ENCODE measurements at places on chromosomes 3 and 15.
A peak's percentile ranks its signal among the peaks of the same experiment; 100 is the strongest.

DNA sequence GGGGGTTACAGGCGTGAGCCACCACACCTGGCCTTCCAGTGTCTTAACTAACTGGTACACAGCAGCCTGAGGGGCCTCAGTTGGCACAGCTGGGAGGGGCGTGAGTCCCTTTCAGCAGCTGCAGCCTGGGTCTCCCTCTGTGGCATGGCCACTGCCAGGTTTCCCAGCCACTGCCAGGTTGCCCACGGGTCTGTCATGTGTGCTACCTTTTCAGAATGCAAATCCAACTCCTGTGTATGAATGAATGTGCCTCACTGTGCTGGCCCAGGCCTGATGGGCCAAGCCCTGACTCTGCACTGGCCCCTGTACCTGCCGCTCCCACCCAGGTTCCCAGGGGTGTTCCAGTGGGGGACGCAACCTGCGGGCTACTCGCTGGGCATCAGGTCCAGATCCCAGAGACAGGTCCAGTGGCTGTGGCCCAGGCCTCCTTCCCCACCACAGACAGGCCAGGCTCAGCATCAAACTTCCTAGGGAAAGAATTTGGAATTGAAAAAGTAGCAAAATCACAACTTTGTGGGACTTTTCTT is 26.0 kb downstream of the WHAMM start:
- DNase-seq, result no peak

DNA sequence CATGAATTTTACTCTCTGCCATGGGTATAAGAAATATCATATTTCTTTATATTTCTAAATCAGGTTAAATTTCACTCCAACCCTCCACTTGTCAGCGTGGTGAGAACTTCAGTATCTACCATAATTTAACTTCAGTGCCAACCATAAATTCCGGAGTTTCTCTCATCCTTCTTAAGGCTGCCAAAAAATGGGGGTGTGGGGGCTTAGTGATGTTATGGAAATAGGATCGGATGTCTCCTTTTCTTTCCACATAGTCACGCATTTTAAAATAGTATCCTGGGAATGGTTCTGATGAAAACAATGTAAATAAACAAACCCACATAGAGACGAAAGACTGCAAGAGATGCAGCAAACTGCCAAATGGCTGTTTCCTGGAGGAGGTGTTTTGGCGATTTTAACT is 12.9 kb upstream of the FAM3D start:
- DNase-seq, result no peak

DNA sequence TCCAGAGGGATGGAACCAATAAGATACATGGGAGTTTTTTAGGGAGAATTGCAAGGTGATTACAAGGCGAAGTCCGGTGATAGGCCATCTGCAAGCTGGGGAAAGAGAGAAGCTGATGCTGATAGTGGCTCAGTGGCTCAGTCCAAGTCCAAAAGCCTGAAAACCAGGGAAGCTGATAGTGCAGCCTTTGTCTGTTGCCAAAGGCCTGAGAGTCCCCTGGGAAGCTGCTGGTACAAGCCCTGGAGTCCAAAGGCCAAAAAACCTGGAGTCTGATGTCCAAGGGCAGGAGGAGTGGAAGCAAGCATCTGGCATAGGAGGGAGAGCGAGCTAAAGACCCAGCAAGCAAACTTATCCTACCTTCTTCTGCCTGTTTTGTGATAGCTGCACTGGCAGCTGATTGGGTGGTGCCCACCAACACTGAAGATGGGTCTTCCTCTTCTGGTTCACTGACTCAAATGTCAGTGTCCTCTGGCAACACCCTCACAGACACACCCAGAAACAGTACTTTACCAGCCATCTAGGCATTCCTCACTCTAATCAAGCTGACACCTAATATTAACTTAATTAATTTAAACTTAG is 16.7 kb downstream of the TFG start:
- DNase-seq, result no peak

GRCh38 chr3:187616307-187616972 is 53.8 kb downstream of the SST start:
- DNase-seq, result peak; percentile 26

GRCh38 chr3:200758-201325 is 4.3 kb downstream of the CHL1 start:
- DNase-seq, result no peak

DNA sequence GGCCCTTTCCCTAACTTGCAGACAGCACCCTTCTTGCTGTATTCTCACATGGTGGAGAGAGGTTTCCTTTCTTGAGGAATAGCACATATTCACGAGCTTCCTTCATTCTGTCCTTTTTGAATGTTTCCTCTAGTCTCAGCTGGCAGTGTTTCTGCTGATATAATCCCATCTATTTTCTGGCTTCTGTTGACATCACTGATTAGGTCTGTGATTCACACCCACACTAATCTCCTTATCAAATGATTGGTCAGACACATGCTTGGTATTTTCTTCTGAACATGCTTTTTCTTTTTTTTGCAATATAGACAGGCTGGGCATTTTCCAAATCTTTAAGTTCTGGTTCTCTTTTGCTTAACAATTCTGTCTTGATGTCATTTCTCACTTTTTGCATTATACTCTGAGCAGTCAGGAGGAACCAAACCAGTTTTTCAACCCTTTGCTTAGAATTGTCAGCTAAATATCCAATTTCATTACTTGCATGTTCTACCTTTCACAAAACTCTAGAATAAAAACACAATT is 65.4 kb downstream of the OXSM start:
- no peak for DNase-seq

GRCh38 chr15:73752806-73753193 is 351 bp downstream of the INSYN1 start:
- no peak for DNase-seq

DNA sequence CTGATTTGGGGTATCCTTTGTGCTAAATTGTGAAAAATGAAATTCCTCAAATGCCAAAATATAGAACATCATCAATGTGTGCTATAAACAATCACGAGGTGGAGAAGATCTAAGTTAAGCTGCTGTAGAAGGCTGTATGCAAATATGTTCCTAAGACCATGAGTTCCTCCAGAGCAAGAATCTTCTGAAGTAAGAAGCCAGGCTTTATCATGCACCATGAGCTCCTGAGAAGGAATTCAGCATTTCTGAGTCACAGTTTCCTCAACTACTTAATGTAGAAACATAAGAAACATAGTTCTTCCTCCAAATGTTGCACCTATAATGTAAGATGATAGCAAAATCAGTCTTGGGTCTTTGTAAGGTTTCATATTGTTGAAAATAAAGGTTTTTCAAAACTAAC is 241.7 kb upstream of the MDFIC2 start:
- DNase-seq, result no peak

DNA sequence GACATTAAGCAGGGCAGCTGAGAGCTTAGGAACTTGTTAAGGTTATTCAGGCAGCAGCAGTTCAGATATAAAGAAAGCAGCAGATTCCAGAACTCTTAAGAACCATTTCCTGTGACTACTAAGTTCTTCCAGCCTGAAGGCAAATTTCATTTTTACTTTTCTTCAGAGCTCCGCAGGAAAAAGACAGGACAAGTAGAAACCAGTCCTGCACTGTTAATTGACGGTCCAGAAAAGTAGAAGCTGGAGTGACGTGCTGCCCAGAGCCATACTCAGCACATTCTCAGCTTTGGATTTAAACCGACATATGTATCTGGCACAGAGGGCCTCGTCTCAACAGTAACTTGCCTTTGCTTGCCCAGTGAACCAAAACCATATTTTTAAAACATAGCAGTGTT is 219.4 kb upstream of the STRIT1 start:
- no peak for DNase-seq

- no peak for DNase-seq
Measured at GRCh38 chr3:34056951-34057390, 258.5 kb downstream of the PDCD6IP start.

DNA sequence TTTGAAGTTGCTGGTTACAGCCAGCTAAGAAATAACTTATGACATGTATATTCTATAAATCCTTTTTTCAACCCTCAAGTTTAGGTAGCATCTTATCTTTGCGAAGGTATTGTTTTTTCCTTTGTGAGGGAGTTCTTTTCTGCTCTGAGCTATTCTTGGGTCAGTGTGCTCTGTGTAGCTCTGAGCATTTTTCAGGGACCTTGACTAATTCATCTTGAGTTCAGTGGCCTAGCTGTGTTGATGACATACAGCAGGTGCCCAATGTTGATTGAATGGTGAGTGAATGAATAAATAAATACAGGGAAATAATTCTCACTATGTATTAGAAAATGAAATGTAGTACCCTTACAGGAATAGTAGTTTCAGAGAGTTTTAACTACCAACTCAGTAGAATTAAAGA is 335.3 kb downstream of the IL20RB start:
- DNase-seq, result no peak

- DNase-seq, result no peak
Measured at GRCh38 chr3:196666001-196666867, 26.7 kb downstream of the NRROS start.

DNA sequence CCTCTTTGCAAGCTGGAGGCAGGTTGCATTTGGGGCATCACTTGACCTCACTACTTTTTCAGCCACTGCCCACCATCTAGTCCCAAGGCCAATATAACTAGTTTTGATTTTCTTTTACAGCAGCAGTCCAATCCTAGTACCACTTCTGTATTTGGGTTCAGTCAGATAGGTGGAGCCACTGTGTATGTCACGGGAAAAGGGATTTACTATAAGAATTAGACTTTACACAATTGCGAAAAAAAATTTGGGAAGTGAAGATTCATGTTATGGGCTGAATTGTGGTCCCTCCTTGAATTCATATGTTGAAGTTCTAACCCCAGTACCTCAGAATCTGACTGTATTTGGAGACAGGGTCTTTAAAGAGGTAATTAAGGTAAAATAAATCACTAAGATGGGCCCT is 37.4 kb upstream of the NMNAT3 start:
- DNase-seq, result no peak

DNA sequence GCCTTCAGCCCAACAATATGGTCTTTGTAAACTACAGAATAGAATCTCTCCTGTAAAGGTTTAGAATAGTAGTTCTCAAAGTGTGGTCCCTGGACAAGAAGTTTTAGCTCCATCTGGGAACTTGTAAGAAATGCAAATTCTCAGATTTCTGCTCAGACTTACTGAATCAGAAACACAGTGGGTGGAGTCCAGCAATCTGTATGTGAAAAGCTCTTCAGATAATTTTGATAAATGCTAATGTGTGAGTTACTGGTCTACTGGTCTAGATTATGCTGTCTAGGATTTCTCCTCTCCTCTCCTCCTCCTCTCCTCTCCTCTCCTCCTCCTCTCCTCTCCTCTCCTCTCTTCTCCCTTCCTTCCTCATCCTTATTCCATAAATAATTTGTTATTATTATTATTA is 57.5 kb downstream of the RBMS3 start:
- no peak for DNase-seq

- DNase-seq, result no peak
Measured at GRCh38 chr15:39491886-39492490, 88.9 kb upstream of the THBS1 start.

DNA sequence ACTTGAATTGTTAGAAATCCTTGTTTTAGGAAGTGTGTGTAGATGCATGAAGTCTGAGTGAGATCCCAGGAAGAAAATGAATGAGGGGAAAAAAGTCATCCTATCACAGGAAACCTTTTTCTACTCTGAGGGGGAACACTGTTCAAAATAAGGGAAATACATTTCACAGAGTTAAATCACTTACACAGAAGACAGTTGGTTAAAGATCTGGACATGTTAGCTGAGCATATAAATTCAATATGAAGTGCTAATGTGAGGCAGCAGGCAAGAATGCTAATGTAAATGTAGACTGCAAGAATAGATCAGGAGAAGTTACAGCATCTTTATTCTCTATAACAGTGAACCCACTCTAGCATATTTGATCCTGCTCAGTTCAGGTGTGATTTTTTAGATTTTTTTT is 2.6 kb downstream of the TBCCD1 start:
- no peak for DNase-seq

- DNase-seq, result no peak
Measured at GRCh38 chr3:59704292-59704691, 654.5 kb upstream of the CFAP20DC start.

- no peak for DNase-seq
Measured at GRCh38 chr15:81291916-81292522, 31.9 kb downstream of the STARD5 start.

- no peak for DNase-seq
Measured at GRCh38 chr15:64901914-64902313, 9.8 kb upstream of the ANKDD1A start.

DNA sequence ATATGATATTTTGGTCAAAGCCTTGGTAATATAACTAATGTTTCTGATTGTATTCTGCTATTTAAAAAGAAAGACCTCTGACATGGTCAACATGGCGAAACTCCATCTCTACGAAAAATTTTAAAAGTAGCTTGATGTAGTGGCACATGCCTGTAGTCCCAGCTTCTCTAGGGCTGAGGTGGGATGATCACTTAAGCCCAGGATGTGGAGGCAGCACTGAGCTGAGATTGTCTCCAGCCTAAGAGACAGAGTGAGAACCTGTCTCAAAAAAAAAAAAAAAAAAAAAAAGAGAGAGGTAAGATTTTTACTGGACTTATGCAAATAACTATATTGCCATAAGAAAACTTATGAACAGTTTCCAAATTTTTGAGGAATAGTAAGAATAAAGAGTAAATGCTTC is 30.5 kb upstream of the SLC27A2 start:
- no peak for DNase-seq

DNA sequence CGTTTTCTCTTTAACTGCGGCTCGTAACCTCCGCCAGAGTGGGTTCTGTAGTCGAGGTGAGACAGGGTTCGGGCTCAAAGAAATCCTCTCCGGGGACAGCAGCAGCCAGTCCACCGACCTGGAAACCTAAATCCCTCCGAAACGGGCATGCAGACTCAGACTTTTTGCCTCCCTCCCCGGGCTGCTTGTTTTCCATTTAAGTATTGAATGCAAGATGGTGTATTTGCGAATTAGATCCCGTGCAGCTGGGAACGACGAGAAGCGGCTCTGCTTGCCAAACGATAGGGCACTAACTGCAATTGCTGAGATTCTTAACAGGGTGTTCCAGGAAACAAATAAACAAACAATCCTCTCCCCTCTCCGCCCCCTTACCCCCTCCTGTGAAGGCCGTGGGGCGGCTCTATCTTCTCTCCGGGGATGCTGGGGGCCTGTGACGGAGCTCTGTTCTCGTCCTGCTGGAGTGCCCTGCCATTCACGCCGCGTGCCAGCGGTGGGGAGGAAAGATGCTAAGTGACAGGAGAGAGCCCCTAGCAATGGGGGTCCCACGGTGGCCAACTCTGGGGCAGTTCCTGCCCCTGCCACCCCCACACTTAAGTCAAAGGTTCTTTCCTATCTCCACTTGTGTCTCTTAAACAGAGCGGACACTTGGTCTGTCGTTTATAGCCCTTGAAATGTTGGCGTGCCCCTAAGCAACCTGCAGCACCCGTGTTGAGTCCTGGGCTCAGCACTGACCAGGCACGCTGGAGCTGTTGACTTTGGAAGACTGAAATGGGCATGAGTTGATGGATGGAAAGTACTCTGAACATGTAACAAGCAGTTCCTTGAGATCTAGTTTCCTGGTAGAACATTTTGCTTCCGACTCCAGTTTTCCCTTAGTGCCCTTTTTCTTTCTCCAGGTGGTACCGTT is 1.3 kb upstream of the ETV5 start:
- no peak for DNase-seq

- DNase-seq, result no peak
Measured at GRCh38 chr15:101526442-101526841, 36.9 kb upstream of the PCSK6 start.

DNA sequence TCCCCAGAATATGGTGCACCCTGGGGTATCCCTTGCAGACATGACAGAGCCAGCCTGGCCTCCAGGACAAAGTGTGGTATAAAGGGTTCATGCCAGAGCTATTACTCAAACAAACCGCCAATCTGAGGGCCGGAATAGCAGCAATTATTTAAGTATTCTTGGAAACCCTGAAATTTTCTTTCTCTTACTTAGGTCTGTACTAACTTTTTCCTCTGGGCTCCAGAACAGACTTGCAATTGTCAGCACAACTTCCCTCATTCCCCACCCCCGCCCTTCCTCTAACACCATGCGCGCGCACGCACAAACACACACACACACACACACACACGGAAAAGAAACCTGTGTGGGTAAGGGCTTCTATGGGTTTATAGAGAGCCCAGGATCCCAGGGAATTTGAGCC is 56.3 kb downstream of the ISG20 start:
- no peak for DNase-seq

Data from stimulated activated CD4-positive, alpha-beta T cell treated with anti-CD3 and anti-CD28 coated beads, Interleukin-1b, Interleukin-23, amount 100 ng/mL, for 24 hours (primary cell).